RWPE1 (cell line): ENCODE measurements at places on chromosomes 12 and 14.

GRCh38 chr14:65192686-65193085 is 90.4 kb upstream of the MAX start:
- DNase-seq: no peak

- DNase-seq: no peak
Observed at GRCh38 chr14:102909911-102910310, 12.6 kb upstream of the AMN start.

DNA sequence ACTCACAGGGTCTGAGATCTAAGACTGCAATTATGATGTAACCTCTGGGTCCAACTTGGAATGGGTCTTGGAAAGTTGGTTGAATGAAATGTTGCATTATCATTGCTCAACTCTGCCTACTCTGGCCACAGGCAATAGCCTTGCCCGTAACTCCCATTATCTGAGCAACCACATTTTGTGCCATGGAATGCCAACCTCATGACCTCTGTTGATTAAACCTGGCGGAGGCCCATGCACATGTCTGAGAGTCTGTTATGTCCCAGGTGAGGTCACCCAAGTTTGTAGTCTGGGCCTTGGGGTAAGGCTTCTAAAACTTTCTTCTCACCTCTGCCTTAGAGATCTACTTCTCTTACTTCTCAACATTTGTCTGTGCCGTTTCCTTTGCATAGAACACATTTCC is 140.9 kb downstream of the TBX5 start:
- DNase-seq: no peak

GRCh38 chr12:65879878-65880277 is 55.6 kb downstream of the HMGA2 start:
- no peak for DNase-seq

- DNase-seq: peak; percentile 57
Observed at GRCh38 chr12:89384050-89384758, 31.9 kb upstream of the DUSP6 start.

GRCh38 chr14:37195327-37195726 is 2.4 kb upstream of the MIPOL1 start:
- DNase-seq: no peak

- DNase-seq: peak; percentile 21
Observed at GRCh38 chr12:98743362-98743953, 98.4 kb downstream of the APAF1 start.

- no peak for DNase-seq
Observed at GRCh38 chr14:69554500-69554899, 20.2 kb downstream of the CCDC177 start.

GRCh38 chr12:101299931-101300330 is 20.0 kb downstream of the UTP20 start:
- DNase-seq: no peak

DNA sequence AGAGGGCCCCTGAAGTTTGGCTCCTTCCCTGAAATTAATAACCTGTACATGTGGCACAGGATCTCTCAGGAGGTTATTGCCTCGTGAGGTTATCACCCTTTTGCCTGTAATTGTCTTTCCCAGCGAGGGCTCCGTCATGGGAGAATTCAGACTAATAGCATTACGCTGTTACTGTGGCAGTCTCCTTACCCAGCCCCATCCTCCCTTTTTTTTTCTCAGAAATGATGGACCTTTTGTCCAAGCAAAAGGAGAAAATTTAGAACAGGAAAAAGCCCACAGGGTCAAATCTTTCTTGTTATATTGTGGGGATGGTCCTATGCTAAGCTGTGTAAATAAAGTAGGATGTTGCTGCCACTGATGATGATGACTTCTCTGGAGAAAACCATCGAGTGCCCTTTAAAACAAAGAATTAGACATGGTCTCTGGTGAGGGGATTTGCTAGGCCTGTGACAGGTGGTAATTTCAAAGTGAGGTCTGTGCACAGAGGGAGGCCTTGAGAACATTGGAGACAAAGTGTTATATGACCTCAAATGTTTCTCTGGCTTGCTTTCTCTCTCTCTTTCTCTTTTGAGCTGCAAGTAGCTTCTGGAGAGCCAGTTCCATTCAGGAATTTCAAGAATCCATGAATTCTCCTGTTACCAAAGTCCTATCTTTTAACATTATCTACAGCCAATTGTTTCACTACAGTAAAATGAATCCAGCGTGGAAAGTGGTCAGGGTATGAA is 357.2 kb downstream of the BMP4 start:
- DNase-seq: no peak

DNA sequence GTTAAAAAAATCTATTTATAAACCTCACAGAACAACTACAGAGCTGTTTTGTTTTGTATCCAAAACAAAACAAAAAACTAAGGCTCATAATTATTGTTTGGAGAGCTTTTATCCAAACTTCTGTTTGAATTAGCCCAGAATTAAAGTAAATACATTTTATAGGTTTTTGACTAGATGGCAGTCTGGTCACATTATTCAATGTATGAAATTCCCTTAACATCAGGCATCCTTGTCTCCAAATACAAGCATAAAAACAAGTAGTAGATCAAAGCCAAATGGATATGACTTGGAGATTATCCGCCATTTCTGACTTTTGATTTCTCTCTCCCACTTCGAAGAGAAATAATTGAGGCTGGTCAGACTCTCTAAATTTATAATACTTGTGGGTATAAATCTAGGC is 63.5 kb downstream of the SLC38A1 start:
- no peak for DNase-seq

DNA sequence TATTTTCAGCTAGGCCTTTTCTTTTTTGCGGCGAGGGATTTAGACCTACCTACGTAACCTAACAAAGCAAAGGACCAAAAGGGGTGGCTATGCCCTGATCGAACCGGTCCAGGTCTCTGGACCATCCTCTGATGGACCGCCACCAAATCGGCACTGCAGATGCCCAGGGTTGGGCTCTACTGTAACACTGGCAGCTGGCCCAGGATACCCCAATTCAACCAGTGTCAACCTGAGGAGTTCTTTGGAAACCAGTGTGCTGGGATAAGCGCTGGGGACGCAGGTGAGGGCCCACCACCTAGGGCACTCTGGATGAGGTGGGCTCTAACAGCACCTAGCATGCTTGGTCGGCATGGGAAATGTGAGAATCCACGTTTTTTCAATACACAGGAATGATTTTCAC is 32.2 kb downstream of the FBXO21 start:
- no peak for DNase-seq

DNA sequence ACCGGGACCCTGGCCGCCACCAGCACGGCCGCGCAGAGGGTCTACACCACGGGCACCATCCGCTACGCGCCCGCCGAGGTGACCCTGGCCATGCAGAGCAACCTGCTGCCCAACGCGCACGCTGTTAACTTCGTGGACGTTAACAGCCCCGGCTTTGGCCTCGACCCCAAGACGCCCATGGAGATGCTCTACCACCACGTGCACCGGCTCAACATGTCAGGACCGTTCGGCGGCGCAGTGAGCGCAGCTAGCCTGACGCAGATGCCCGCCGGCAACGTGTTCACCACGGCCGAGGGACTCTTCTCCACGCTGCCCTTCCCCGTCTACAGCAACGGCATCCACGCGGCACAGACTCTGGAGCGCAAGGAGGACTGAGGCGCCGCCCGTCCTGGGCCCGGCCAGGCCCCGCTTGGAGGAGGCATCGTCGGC is 150.1 kb downstream of the EGLN3 start:
- DNase-seq: no peak

DNA sequence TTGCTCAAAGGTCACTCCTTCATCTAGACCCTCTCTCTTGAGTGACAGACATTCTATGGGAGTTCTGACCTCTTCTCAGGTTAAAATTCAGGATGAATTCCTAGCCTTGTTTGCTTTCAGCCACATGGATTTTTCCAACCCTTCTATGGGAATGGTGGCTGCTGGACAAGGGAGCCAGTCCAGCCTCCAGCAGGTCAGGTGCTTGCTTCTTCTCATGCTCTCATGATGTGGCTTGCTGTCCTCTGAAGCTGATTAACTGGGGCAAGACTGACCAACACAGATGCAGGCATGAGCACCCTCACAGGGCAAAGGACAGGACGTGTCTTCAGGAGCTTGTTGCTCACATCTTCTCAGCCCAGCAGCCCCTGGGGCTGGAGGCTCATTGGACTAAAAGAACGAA is 97.2 kb upstream of the SLC35F4 start:
- no peak for DNase-seq

DNA sequence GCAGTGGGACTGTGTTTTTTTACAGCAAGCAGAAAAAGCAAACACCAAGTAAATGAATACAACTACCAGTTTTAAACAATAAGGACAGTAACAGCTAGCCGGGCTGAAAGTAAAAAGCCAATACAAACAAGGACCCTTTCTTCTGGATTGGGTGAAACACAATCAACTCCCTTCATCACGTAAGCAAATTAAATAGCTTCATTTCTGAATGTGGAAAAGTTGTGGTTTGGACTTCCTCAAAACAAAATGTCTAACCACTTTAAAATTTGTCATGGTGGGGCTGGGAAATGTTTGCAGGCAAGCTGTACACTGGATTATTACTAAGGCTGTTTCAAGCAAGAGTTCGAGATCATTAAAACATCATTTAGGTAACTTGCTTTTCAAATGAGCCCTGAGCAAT is 47.4 kb downstream of the TCHP start:
- DNase-seq: no peak
